ENCODE measurements at places on chromosomes 16 and 17. TPM values are rescaled to one million over a fixed set of nuclear protein-coding genes. Genes with fewer than 3 reads are reported as not detected.

Gene KIAA0513
- 19.3 TPM for total RNA-seq

Gene WFIKKN2
- 0.19 TPM for total RNA-seq

Gene KCNJ18
- total RNA-seq, result not detected

GRCh38 chr16:21608639-21609328, 9.4 kb downstream of the METTL9 start:
- no peak for DNase-seq

DNA sequence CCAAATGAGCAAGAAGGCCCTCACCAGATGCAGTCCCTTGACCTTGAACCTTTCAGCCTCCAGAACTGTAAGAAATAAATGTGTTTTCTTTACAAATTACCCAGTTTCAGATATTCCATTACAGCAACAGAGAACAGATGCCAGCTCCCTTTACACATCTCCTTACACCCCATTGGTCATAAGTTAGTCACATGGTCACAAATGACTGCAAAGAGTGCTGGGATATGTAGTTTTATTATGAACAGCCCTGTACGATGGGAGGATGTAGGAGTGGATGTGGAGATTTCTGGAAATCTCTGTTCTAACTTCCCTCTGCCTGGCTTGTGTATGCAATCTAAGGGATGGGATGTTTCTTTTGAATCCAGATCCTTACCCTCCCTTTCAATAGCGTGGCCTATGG, 13.3 kb upstream of the RPL38 start:
- DNase-seq, result no peak

DNA sequence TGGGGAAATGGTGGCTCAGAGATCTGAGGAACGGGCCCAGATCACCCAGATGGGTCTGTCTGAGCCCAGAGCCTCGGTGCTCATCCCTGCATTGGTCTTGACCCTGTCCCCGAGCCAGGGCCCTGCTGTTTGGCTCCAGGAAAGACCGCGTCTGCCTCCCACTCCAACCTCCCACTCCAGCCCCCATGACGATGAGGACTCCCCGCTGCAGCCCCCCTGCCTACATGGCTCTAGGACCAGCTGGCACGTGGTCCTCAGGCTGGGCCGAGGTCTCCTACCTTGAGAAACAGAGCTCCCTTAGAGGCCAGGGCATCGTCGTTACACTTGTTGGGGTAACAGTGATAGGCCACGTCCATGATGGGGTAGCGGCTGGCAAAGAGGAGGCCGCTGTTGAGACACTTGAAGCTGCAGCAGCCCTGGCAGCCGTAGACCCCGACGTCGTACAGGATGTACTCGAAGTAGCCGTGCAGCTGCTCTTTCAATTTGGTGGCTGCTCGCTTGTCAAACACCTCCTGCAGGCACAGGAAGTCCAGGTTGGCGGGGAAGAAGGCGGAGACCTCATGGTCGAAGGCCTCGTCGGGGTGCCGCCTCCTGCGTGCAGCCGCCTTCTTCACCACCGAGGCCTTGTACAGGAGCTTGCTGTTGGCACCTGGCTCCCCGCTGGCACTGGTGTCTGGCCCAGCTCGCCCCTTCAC, 59.9 kb downstream of the PRMT7 start:
- DNase-seq, result no peak

DNA sequence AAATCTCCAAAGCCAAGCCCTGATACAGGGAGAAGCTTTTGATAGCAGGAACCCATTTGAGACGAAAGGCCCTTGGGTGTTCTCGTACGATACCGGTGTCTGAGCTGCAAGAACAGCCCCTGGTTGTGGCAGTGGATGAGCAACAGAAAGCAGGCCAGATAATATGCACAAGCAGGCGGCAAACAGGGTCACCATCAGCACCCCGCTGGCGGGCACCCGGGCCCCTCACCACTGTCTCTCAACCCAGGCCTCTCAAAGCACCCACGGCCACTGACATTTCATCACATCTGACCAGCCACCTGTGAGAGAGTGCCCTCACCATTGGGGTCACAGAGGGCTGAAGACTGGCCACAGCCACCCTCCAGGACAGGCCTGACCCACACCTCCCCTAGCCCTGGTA, 230.4 kb downstream of the C16orf78 start:
- no peak for DNase-seq

- no peak for DNase-seq
Measured at GRCh38 chr17:77887110-77887463, 71.4 kb upstream of the TNRC6C start.

- DNase-seq, result no peak
Measured at GRCh38 chr17:2482218-2482617, 29.5 kb downstream of the METTL16 start.
